ENCODE measurements at places on chromosomes 12 and 14.
A peak's percentile ranks its signal among the peaks of the same experiment; 100 is the strongest.

- DNase-seq: no peak
Measured at GRCh38 chr12:29794862-29795261, 11.1 kb upstream of the TMTC1 start.

- no peak for DNase-seq
Measured at GRCh38 chr12:108099073-108099472, 30.0 kb upstream of the WSCD2 start.

GRCh38 chr12:22284871-22285270 lies 49.6 kb downstream of the ST8SIA1 start:
- DNase-seq: no peak

- no peak for DNase-seq
Measured at GRCh38 chr12:57416039-57416996, 14.5 kb downstream of the R3HDM2 start.

GRCh38 chr14:32397861-32398640 lies 69.0 kb downstream of the AKAP6 start:
- DNase-seq: no peak

DNA sequence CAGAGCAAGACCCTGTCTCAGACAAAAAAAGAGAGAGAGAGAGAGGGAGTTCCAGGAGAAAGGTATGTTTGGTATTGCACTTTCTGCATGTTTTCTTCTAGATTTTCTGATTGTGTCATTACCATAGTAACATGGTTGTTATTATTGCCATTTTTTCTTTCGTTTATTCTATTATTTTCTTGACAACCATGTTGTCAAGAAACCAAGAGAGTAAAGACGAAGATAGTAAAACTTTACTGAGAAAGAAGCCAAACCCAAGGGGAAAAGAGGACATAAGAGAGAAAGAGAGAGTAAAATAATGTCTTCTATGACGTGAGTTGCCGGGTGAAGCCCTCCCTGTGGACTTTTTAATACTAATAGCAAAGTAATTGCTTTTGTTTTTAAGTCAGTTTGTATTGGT lies 1186.0 kb upstream of the SEL1L start:
- DNase-seq: no peak

- DNase-seq: no peak
Measured at GRCh38 chr12:122318607-122319605, 52.6 kb upstream of the VPS33A start.

DNA sequence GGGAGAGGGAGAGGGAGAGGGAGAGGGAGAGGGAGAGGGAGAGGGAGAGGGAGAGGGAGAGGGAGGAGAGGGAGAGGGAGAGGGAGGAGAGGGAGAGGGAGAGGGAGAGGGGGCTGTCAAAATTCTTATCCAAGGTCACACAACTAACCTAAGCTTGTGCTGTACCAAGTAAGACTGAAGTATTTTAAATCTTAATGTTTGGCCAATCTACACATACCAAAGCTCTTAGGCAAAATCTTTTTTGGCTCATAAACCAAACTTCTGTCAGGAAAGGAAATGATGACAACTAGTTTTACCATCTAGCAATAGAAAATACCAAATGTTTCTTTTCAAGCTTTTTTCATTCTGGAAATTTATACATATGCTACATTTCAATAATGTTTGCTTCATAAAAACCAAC lies 33.8 kb downstream of the CCDC38 start:
- DNase-seq: no peak

DNA sequence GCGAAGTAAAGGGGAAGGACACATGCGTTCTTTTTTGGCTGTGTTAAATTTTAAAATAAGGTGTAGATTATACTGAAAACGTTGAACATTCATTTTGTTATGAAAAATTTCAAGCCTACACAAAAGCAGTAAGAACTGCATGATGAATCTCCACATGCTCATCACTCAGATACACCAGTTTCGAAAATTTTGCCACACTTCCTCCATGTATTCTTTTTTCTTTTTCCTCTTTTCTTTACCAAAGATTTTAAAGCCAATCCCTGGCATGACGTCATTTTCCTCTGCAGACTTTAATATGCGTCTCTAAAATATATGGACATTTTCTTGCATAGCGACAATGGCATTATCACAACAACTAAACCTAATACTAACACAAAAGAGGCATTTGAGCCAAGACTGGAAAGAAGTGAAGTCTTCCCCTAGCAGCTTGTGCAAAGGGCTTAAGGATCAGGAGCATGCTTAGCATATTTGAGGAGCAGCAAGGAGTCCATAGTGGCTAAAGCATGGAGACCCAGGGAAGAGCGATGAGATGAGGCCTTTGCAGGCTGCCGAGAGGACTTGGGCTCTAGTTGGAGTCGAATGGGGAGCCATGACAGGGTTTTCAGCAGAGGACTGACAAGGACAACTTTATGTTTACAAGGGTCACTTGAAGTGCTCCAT lies 111.9 kb downstream of the ERC1 start:
- DNase-seq: no peak

GRCh38 chr12:132143336-132144071 lies 615 bp downstream of the DDX51 start:
- DNase-seq: no peak

DNA sequence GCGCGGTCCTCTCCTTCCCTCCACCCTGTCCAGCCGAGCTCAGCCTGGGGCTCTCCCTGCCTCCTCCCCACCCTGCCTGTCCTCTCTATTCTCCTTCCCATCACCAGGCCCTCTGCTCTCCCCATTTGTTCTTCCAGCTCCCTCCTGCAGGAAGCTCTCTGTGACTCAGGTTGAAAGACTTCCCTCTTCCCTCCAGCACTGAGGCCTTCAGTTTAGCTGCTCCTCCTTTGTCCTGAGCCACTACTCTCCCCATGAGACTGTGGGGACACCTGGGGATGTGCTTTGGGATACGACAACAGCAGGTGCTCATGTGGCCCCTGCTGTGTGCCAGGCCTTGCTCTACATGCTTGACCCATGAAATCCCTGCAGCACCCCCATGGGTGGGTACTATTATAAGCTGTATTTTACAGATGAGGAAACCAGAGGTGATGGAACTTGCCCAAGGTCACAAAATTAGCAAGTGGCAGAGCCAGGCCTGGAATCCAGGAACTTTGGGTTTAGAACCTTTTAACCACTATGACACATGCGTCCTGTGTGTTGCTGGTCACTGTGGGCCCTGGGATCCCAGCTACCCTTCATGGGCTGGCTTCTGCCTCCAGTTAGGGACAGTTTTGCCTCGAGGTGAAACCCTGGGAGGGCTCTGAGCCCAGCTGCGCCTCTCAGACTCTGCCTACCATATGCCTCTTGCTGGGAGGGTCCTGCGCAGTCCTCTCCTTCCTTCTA lies 5.5 kb downstream of the KRT80 start:
- DNase-seq: no peak

DNA sequence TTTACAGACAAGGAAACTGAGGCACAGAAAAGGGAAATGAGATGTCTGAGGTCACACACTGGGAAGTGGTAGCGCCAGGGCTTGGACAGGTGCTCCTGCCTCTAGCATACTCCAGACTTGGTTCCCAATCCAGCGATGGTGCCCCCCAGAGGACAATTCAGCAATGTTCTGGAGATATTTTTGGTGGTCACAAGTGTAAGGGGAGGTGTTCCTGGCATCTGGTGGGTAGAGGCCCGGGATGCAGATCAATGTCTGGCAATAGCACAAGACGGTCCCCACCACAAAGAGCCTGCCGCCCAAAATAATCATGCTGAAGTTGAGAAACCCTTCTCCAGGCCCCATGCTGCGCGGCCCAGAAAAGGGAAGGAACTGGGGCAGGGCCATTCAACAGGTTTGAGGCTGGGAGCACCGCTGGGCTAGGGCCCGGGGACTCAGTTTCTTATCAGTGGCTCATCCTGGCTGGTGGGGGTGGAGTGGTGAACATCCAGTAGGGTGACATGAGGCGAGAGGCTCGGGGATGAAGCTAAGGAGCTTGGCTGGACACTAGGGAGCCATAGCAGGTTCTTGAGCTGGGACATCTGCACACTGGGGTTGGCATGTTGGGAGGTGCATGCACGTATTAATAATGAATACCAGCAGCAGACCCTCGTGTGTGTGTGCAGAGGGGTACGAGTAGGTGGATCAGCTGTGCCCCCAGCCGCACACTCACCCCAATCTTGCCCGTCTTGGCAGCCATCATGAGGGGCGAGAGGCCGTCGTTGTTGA lies 35.1 kb downstream of the TRPV4 start:
- DNase-seq: no peak

- no peak for DNase-seq
Measured at GRCh38 chr12:103415681-103416080, 80.1 kb downstream of the C12orf42 start.

DNA sequence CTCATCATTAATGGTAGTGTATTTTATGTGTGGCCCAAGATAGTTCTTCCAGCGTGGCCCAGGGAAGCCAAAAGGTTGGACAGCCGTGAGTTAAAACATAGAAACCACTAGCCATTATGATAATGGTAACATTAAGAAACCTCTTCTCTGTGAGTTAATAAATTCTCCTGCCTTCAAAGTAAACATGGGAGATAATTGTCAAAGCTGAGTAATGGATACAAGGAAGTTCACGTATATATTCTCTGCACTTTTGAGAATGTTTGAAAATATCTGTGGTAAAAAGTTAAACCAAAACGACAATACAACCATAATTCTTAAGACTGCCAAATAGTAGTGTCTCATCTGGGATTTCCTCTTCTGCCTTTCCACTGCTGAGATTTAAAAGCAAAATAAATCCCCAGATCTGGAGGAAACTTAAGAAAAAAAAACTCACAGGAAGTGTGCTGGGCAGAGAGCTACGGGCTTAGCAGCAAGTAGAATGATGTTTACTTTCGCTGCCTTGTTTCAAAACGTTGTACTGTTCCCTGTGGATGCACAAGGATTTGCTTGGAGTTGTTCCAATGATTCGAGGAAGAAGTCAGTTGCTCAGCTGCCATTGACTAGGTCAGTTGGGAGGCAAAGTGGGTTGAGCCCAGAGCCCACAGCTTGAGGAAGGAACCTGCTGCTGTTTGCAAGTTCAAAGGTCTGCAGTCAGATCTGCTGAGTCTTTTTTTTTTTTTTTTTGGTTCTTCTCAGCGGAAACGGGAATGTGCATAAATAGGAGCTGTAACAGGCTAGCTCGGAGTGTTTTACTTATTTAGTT lies 1.7 kb downstream of the TPCN1 start:
- DNase-seq: no peak

DNA sequence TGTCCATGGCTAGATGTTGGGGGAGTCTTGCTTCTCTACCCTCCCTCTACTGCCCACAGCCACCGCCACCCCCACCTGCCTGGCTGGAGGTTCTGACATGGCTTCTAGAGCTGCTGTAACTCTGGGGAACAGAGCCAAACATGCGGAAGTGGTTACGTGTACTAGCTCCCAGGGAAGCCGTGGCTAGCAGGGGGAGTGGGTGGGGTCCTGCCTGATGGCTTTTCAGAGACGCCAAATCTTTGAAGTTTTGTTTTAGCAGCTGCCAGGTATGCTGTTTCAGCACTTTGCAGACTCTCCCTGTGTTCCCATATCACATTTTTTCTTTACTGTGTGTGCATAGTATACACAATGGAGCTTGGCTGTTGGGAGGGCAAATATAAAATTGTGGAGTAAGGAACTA lies 150.3 kb downstream of the TGFB3 start:
- DNase-seq: peak; percentile 39

DNA sequence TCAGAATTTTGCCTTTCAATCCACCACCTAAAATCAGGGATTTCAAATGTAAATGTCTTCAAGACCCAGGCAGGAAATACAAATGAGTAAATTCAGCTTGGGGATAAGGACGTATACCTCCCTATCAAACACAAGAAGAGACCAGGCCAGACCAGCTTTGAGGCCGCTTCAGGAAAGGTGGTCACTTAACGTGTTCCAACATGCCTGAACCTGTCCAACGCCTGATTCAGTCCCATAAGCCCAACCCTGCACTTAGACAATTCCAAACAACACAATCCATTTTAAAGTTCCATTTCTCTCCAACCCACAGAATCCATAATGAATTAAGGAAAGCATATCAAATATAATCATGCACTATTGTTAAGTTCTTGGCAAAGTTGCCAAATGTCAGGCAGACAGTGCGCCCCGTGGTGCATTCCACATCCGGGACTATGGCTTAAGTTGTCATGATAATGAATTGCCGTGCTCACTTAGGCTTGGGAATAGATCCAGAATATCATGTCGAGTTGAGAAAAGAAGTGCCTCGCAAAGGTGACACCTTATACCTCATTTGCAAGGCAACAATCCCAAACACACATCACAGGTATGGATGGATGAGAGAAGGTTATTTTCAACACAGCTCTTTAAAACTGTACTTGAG lies 35.5 kb downstream of the CCDC60 start:
- no peak for DNase-seq

DNA sequence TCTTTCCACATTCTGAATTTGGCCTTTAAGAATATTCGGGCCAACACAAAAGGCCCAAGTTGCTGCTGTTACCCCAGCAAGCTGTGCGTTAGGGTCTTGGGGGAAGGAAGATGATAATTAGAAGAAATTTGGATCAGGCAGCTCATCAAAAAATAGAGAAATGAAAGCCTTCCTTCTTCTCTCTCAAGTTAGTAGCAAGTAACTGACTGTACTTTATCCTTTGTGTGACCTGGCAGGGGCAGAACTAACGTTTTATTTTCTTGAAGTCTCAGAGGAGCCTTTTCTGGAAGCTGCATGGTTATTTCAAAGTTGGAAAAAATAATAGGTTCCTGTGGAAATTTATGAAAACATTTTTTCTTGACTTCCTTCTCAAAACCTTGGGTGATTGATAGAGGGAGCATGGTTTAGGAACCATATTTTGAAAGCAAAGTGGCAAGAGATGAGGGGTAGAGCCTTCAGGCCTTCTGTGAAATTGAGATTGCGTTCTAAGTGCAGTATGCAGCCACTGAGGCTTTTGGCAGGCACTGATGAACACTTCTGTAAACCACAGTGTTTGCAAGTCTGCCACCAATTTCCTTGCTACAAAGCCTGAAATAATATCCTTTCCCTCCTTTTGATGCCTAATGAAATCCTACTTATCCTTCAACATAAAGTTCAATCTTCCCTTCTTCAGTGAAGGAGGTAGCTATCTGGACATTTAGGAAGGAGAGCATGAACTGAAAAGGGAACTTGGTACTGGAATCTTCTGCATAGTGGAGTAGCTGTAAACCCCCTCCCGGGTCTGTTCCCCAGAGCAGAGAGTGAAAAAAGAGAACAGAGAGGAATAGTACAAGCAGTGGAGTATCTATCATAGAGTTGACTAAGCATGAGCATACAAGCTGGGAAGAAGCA lies 123.2 kb downstream of the FGD4 start:
- no peak for DNase-seq

- DNase-seq: no peak
Measured at GRCh38 chr12:89977405-89978085, 268.9 kb upstream of the ATP2B1 start.

- DNase-seq: no peak
Measured at GRCh38 chr12:24463375-24463774, 485.5 kb downstream of the BCAT1 start.

Measured in activated T-cell treated with anti-CD3 and anti-CD28 coated beads, Interleukin-2, amount 50 U/mL, for 24 hours (primary cell).